ENCODE measurements at places on chromosomes 3 and 15.

GRCh38 chr3:40340541-40341170 lies 31.1 kb downstream of the EIF1B start:
- DNase-seq: no peak

DNA sequence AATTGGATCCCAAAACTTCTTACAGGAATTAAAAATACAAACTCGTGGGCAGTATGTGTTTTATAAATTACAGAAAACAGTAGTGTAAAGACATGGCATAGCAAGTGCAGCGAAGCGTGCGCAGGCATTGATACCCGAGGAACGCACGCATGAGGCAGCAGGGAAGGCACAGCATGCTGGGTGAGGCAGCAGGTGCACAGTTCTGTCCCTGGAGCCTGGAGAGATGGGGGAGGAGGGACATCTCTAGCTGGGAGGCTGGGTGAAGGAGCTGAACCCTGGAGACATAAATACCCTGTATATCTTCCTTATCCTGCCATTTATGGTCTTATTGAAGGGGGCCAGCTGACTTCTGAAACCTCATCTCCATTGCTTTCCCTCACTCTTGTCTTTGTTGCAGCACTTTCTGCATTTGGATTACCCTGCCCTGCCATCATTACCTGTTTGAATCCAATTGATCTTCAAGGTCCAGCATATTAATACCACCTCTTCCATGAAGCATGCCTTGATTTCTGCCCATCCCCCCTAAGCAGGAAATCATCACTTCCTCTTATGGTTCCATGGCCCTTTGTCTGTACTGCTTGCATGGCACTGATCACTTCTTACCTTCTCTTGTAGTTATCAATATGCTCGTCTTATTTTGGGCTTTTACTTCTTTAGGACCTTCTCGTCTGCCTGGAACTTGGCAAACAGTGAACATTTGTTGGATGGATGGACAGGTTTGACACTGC lies 20.5 kb downstream of the LPP start:
- DNase-seq: no peak

DNA sequence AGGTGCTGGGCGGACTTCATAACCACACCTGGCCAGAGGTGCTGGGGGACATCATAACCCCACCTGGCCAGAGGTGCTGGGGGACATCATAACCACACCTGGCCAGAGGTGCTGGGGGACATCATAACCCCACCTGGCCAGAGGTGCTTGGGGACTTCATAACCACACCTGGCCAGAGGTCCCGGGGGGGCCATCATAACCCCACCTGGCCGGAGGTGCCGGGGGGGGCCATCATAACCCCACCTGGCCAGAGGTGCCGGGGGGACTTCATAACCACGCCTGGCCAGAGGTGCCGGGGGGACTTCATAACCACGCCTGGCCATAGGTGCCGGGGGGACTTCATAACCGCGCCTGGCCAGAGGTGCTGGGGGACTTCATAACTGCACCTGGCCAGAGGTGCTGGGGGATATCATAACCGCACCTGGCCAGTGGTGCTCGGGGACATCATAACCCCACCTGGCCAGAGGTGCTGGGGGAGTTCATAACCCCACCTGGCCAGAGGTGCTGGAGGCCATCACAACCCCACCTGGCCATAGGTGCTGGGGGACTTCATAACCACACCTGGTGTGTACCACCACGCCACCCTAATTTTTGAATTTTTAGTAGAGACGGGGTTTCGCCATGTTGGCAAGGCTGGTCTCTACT lies 10.7 kb upstream of the TUBGCP5 start:
- DNase-seq: no peak

DNA sequence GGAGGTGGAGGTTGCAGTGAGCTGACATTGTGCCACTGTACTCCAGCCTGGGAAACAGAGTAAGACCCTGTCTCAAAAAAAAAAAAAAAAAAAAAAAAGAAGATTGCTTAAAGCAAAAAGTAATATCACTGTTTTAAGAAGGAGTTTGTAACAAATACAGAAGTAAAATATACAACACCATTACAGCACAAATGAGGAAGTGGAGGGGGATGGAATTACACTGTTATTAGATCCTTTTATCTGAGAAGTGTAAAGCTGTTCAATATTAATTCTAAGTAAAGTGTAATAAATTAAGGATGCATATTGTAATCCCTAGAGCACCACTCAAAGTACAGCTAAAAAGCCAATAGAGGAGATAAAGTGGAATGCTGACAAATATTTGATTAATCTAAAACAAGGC lies 47.0 kb upstream of the SNRPA1 start:
- no peak for DNase-seq

GRCh38 chr3:135368316-135368715 lies 573.3 kb downstream of the EPHB1 start:
- DNase-seq: no peak

DNA sequence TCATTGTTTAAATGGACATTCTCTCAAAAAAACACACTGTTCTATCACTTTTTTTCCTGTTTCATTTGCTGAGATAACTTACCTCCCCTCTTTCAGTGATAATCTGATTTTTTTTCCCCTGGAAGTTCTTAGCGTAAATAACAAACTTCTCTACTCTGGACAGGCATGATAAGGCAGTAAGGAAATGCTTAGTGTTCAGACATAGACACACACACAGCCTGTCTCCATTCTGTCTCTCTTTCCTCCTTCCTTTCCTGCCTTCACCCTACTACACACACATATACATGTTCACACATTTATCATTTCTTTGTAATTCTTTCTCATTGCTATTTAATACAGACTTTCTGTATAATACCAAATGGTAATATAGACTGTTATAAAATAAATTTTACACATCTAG lies 470.8 kb upstream of the ROBO1 start:
- no peak for DNase-seq

DNA sequence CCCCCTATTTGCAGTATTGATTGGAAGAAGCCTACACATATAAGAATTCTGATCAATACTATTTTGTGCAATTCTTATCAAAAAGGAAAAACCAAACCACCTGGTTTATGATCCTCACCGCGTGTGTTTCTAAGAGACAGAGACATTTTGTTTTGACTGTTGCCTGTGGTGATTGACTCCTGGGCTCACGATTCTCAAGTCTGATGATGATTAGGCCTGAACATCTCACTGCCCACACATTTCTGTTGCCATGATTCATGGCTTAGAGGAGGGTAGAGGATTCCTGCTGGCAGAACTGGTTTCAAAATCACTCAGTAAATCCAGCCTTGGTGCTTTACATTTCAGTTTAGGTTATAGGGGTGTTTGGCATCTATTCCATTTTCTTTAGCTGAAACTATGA lies 88.3 kb upstream of the UBE3A start:
- DNase-seq: no peak

DNA sequence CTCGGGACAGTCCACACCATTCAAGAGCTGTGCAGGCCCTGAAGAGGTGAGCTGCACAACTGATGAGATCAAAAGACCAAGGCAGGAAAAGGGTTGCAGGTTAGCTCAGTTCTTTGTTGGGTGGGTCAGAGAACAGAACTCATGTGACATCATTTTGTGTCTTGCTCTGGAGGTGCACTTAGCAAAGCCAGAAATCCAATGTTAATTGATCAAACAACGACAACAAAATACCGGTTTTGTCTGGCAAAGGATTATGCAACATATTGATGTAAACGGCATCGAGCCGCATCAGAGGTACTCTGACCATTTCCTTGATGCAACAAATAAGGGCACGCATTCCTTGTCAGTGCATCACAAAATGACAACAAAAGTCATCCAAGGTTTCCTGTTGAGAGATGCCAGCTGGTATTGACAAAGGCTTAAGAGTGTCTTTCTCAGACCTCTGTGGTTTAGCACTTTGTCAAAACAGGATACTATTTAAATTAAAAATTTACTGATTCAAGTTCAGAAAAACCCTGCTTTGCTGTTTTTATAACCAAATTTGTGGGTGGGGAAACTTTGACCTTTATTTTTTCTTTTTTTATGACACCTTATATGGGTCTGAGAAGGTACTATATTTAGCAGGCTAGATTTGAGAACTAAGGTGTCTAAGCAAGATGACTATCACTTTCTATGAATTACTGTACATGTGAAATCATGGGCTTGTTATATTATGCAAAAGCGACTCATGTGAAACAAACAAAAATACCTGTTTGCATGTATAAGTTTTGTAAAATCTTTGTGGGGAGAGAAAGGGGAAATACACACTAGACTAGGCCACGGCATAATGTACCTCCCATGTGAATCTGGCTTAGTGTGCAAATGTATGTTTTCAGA lies 496.1 kb downstream of the FOXP1 start:
- DNase-seq: no peak

DNA sequence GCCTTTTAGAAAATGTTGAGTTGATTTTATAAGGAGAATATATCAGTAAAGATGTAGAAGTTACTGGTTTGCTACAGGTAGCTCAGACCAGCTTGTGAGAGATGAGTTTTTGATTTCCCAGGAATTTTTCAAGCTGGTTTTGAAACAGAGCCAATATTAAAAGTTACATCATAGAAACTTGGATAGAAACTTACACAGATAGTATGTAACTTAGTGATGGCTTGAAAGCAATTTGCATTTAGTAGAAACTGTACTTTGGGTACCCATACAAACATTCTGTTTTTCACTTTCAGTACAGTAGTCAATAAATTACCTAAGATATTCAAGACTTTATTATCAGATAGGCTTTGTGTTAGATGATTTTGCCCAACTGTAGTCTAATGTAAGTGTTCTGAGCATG lies 93.4 kb downstream of the RBMS3 start:
- DNase-seq: no peak

DNA sequence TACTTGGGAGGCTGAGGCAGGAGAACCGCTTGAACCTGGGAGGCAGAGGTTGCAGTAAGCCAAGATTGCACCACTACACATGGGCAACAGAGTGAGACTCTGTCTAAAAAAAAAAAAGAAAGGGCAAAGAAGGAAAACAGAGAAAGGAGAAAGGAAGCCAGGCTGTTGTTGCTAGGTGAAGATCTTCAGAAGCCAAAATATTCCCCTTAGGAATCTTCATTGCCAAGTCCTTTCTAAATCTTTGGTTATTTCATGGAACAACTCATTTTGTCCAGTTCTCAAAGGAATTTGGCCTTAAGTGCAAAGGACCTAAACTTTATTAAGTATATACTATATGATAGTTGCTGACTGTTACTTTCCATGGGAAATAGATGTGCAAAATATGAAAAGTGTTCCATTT lies 59.2 kb upstream of the OSBPL11 start:
- DNase-seq: no peak

DNA sequence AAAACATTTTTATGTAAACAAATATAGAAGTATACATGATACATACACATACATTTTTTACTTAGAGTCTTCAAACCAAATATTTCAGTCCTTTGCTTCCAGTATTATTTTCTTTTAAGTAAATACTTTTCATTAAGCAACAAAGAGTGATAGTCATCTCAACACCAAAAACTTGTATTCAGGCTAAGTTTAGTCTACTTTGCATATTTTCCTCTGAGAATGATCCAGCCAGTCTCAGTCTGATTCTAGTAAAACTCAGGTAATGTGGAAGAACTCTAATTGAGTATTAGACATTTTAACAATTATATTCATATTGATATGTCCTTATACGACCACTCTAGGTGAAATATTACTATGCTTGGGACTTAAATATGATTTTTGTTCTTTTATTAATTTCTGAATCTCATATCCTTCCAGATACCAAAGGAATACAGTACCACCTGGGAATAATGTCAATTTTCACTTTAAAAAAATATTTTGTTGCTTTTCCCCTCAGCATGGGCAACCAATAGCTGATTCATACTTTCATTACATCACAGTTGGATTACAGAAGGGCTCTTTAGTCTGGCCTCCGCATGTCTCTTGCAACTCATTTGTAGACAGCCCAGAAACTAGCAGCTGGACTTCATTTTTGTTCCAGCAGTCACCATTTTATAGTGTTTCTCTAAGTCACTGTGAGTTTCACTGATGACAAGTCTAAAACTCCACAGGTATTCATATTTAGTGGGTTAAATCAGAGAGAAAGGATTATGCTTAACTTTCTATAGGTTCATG lies 390.4 kb downstream of the ZBTB20 start:
- DNase-seq: no peak

DNA sequence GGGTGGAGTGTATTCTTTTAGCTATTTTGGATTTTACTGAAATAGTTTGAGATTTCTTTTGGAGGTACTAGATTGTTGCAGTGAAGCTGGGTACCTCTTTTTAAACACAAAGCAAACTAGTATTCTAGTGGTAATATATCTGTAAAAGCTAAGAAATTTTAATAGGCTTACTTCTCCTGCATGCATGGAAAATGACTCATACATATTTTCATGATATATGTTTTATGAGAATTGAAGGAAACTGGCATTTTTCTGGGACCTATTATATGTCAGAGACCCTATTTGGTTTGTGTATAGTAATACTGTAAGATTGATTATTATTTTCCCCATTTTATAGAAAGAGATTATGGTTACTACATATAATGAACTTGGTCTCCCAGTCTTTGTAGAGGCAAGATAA lies 851.0 kb downstream of the DIPK2A start:
- DNase-seq: no peak

DNA sequence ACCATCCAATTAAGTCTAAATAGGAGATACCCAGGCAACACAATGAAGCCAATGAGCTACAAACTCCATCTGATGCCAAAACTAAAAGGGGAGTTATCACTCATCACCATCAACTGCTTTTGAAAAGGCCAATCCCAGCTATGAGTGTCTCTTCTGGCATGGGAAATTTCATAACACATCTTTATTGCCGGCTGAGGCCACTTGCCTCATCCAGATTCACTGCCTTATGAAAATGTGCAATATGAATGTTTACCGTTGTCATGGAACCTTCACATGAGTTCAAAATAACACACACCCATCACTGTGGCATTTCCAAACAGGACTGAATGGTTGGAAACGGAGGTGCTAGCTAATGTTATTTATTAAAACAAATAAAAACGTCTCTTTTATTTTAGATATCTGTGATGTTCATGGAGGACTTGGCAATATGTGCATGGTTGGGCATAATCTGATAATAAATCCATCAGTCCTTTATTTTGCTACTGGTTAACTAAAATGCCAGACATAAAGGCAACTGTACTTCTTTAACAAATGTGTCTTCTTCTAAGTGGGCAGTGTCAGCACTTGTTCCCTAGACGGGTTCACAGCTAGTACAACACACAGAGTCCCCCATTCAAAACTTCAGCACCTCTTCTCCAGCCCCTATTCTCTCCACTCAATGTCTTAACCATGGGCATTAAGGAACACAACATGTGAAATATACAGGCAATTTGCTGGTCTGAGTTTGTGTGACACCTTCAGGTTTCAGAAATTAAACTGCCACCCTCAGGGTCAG lies 143.9 kb downstream of the MAGI1 start:
- no peak for DNase-seq

DNA sequence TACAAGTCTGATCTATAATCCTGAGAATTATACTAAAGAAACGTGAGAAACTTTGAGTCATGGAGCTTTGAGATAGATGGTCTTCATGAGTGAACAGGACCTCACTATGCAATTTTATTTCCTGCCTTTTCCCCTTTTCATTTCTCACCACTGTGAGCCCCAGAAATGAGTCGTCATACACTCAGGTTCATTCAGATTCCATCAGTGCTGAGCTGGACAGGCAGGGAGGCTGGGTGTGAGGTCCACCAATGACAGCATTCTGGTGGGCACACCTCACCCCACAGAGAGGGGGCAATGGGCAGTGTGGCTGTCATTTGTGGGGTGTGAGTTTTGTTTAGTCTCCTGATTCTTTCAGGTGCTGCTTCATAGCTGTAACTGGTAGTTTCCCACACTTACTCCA lies 16.9 kb downstream of the TIGIT start:
- DNase-seq: no peak
